Stimulated activated CD8-positive, alpha-beta memory T cell treated with anti-CD3 and anti-CD28 coated beads, Interleukin-15, amount 100 ng/mL, for 4 hours (primary cell): ENCODE measurements at places on chromosomes 6 and 20.

GRCh38 chr20:47713878-47714450 lies 71.3 kb downstream of the SULF2 start:
- no peak for DNase-seq

DNA sequence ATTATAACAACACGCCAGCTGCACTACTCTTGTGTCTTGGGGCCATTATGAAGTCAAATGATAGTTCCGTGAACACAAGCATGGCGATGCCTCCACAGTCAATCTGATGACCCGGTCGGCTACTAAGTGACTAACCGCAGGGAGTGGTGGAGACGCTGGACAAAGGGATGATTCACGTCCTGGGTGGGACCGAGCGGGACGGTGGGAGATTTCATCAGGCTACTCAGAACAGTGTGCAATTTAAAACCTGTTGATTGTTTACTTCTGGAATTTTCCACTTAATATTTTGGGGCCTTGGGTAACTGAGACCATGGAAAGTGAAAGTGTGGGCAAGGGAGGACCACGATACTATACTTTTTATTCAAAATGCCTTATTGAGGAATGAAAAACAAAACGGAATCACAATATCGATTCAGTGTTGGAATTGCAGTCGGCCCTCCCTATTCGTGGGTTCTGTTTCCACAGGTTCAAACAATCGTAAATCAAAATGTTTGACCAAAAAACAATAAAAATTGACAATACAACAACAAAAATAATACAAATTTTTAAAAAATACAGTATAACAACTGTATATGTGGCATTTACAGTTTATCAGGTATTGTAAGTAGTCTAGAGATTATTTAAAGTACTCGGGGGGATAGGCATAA lies 66.5 kb downstream of the MYLK4 start:
- no peak for DNase-seq

- no peak for DNase-seq
Measured at GRCh38 chr20:10644458-10645204, 29.2 kb downstream of the JAG1 start.

DNA sequence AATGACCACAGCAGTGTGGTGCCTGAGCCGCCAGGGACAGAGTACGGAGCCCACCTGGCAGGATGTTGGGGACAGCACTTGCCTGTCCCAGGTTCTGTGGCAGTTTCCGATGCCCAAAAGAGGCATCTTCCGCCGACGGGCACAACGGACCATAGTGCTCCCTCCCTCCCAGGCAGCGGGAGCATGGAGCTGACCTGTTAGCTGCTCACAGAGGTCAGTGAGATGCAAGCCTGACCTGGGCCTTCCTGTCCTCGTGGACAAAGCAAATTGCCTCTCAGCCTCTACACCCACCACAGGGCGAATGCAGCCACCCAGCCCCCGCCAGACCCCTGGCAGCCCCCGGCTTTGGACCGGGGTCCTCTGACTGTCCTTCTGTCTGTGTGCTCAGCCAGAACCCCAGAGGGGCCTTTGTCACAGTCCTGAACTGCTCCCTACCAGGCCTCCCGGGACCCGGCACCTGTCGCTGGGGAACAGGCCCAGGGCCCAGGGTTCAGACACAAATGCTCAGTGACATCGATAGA lies 16.2 kb upstream of the FRMD1 start:
- DNase-seq: no peak

- no peak for DNase-seq
Measured at GRCh38 chr20:49284818-49285217, 7.0 kb upstream of the ZNFX1 start.

- DNase-seq: no peak
Measured at GRCh38 chr6:14701946-14702345, 543.9 kb upstream of the JARID2 start.

DNA sequence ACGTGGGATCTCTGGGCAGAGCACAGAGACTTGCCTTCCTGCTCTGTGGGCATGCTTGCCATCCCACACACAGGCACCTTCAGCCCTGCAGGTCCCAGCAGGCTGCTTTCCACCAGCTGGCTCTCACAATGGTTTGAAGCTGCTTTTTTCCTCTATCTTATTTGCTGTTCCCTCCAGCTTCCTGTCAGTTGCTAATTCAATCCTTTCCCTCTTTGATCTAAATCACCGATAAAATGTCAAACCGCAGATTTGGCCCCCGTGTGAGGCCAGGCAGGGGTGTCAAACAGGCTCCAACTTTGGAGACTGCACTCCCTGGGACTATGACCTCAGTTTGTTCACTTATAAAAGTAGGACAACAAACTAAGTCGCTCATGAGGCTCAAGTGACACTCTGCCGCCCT lies 40.6 kb upstream of the PCMTD2 start:
- no peak for DNase-seq

DNA sequence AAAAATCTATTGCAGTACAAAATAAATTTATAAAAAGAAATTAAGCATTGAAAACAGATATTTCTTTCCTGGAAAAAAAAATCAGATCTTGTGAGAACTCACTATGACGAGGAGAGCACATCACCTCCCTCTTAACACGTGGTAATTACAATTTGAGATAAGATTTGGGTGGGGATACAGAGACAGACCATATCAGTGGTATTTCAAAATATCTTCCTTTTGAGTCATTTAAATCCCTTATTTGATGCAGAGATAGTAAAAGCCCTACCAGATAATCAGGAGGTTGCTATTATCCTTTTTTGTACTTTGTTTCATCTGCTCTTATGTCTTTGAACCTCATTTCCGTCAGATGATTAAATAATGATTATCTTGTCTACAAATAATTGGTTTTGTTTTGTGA lies 800.4 kb downstream of the KIF16B start:
- no peak for DNase-seq

GRCh38 chr6:52255434-52255833 lies 11.1 kb upstream of the IL17F start:
- no peak for DNase-seq

DNA sequence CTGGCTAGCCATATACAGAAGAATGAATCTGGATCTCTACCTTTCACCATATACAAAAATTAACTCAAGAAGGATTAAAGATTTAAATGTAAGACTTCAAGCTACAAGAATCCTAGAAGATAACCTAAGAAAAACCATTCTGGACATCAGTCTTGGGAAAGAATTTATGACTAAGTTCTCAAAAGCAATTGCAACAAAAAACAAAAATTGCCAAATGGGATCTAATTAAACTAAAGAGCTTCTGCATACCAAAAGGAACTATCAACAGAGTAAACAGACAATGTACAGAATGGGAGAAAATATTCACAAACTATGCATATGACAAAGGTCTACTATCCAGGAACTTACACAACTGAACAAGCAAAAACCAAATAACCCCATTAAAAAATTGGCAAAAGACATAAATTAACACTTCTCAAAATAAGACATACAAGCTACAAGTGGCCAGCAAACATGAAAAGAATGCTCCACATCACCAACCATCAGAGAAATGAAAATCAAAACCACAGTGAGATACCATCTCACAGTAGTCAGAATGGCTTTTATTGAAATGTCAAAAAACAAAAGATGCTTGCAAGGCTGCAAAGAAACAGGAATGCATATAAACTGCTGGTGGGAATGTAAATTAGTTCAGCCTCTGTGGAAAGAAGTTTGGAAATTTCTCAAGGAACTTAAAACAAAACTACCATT lies 66.8 kb upstream of the RSPO3 start:
- DNase-seq: no peak

- DNase-seq: no peak
Measured at GRCh38 chr20:31595380-31595653, 9.8 kb upstream of the ID1 start.

- no peak for DNase-seq
Measured at GRCh38 chr20:4147319-4147718, 132.0 kb upstream of the RNF24 start.

GRCh38 chr6:151796842-151797530 lies 10.5 kb upstream of the ESR1 start:
- no peak for DNase-seq

GRCh38 chr20:62822239-62822787 lies 5.5 kb downstream of the COL9A3 start:
- DNase-seq: no peak

DNA sequence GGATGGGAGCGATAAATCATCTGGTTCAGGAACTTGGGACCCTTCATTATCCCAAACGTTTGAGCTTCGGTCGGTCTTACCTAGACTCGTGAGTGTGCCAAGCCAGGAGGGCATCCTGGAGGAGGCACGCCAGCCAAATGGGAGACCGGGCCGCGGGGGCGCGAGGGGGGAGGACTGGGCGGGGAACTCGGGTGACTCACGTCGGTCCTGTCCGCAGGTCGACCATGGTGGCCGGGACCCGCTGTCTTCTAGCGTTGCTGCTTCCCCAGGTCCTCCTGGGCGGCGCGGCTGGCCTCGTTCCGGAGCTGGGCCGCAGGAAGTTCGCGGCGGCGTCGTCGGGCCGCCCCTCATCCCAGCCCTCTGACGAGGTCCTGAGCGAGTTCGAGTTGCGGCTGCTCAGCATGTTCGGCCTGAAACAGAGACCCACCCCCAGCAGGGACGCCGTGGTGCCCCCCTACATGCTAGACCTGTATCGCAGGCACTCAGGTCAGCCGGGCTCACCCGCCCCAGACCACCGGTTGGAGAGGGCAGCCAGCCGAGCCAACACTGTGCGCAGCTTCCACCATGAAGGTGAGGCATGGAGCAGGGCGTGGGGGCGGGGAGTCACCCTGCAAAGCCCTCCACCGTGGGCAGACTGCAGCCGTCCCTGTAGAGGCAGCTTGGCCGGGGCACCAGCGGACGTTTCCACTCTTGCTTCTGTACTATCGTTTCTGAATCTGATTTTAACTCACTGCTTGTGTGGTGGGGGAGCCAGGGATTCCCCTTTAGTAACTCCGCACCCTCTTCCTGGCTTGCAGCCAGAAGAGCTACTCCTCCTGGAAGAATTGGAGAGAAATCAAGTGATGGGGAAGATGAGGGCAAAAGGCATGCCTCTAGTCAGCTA lies 2.7 kb downstream of the BMP2 start:
- no peak for DNase-seq

GRCh38 chr6:169292338-169293124 lies 38.9 kb upstream of the THBS2 start:
- no peak for DNase-seq

- no peak for DNase-seq
Measured at GRCh38 chr20:44894959-44895358, 9.5 kb downstream of the YWHAB start.

DNA sequence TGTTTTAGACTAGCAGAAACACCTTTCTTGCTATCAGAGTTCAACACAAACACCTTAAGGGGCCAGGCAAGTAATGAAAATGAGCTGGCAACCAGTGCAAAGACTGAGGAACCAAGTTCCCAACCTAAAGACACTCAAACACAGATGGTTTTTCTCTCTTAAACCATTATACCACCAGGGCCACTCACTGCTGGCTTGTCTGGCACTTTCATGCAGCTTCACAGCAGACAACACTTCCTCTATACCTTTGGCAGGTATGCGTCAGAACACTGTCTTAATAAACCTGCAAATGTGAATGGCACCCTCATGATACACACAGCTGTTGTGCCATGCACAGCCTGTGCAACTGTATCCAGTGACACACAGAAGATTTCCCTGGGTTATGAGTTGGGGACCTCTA lies 41.6 kb downstream of the NFATC2 start:
- DNase-seq: no peak

GRCh38 chr20:18001131-18001921 lies 32.5 kb downstream of the MGME1 start:
- no peak for DNase-seq

- no peak for DNase-seq
Measured at GRCh38 chr6:140921366-140922226, 1211.1 kb upstream of the GJE1 start.

- DNase-seq: no peak
Measured at GRCh38 chr6:84645563-84646266, 118.7 kb downstream of the TBX18 start.

- DNase-seq: no peak
Measured at GRCh38 chr6:110786696-110787095, 28.6 kb downstream of the CDK19 start.

DNA sequence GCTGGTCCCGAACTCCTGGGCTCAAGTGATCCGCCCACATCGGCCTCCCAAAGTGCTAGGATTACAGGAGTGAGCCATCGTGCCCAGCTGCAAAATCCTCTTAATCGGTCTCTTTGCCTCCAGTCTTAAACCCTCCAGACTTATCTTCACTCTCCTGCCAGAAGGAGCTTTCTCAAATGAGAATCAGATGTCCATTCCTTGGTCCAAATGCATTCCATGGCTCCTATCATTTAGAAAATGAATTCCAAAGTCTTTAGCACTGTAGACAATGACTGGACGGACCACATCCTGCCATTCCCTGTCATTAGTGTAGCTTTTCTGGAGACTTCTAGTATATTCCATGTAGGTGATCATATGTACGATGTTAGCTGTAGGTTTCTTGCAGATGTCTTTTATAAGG lies 141.9 kb downstream of the ID4 start:
- DNase-seq: no peak

GRCh38 chr6:13478525-13478966 lies 8.9 kb downstream of the GFOD1 start:
- DNase-seq: no peak

DNA sequence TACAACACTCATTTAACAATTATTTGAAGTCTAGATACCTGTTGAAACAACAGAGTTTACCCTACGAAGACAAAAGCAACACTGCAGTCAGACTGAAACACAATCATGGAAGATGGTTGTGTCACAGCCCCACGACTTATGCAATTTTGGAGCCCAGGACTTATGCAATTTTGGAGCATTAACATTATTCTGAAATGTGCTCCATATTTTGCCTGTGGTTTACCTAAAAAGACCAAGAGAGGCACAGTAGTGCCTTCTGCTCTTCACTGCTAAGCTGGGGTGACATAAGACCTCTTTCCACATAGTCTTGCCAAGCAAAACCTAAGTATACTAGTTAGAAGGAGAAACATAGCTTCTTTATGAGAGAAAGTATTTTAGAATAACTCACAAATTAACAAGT lies 216.5 kb downstream of the PTPRK start:
- DNase-seq: no peak

- no peak for DNase-seq
Measured at GRCh38 chr6:44073612-44074438, 53.4 kb downstream of the MRPL14 start.

DNA sequence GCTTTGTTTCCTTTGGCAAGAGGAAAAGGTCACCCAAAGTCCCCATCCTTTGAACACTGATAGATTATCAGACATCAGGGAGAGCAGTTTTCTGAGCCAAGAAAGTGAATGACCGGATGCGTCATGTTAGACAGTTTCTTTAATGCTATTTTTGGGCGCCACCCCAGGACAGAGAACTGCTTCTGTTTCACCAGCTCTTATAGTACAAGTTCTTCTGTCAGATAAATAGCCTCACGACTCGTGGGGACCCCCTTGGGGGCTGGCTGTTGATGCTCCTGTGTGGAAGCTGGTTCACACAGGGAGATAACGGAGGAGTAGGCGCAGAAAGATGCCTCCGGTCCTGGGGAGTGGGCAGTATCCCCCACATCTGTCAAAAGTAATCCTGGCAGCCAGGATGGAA lies 54.6 kb downstream of the NPEPL1 start:
- DNase-seq: no peak

GRCh38 chr6:164346631-164347030 lies 932.1 kb downstream of the QKI start:
- DNase-seq: no peak

- no peak for DNase-seq
Measured at GRCh38 chr6:69881322-69882151, 15.2 kb downstream of the COL19A1 start.

GRCh38 chr20:38055294-38055693 lies 21.7 kb downstream of the RPRD1B start:
- no peak for DNase-seq

GRCh38 chr6:49198015-49198414 lies 265.0 kb downstream of the MMUT start:
- DNase-seq: no peak
